Foreskin keratinocyte (primary cell): ENCODE measurements at places on chromosomes 2 and 18.

GRCh38 chr18:63155169-63155852 is 164.3 kb downstream of the BCL2 start:
- DNase-seq: peak; percentile 47

- DNase-seq: no peak
Observed at GRCh38 chr2:122163617-122164016, 408.2 kb downstream of the TSN start.

- no peak for DNase-seq
Observed at GRCh38 chr2:25276569-25277465, 64.9 kb downstream of the DNMT3A start.

GRCh38 chr18:71443706-71444480 is 1100.2 kb downstream of the CBLN2 start:
- DNase-seq: peak; percentile 1

DNA sequence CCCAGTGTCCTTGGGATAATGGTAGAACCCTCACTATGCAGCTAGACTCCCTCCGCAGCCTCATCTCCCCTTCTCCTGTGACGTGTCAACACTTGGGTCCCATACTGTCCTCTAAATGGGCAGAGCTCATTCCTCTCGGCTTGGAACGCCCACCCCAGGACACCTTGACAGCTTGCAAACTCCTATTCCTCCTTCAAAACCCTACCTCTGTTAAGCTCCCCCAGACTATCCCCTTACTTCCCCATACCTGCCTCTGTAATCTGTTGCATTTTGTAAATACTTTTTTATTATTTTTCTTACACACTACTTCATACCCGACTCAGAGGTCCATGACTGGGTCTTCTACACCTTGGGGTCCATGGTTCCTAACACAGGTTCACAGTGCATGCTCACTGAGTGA is 28.0 kb downstream of the STEAP3 start:
- DNase-seq: no peak

GRCh38 chr2:70005752-70006446 is 44.5 kb upstream of the ASPRV1 start:
- no peak for DNase-seq

GRCh38 chr2:190162851-190163250 is 100.3 kb upstream of the MSTN start:
- DNase-seq: no peak

DNA sequence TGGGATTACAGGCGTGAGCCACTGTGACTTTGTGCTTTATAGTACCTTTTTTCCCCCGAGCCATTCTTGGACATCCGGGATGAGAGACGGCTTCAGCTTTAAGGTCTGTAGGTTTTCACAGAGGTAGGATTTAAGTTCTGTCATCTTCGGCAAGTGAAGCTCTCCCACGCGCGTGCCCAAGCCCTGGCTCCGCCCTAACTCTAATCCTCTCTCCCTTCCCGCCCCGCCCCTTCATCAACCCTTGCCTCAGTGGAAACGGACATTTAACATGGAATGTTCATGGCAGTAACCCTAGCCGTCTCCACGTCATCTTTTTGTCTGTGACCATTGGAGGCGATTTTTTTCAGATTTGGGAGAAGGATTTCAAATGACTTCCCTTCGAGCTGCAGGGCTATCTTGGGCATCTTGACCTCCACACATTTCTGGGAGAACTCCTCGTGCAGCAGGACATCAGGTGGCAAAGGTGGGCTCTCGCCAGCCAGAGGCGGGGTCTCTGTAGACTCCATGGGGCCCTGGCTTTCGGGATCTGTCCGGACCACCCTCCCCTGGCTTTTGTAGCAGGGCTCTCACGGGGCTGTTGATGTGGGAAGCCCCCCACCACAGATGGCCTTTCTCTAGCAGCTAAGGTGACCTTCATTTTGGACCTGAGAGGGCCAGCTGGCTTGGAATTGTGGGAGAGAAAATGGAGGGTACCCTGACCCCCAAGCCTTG is 6.8 kb downstream of the COLEC11 start:
- no peak for DNase-seq

DNA sequence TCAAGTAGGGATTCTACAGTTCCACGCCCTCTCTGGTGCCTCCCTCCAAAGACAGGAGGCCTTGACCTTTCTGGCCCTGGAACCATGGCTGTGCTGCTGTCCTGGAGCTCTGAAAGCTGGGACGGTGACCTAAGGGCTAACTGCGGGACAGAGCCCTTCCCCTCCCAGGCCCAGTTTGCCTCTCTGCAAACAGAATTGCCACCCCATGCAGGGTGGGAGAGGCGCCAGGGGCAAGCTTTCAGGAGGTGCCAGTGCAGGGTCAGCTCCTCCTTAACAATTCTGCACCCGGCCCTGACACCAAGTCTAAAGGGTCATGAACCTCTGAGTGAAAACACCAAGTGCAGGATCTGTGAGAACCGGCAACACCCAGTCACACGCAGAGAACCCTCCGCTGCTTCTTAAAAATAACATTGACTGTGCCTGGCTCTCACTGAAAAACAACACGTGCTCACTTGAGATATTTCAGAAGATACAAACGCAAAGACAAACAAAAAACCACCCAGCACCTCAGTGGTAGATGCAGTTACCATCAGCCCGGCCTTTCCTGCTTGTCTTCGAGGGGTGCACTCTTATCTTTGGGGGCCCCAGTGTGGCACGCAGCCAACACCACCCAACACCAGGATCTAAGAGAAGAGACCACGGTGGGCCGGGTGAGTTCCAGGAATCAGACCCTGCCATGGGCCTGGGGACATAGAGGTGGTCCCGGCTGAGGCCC is 1.1 kb upstream of the SNED1 start:
- no peak for DNase-seq

- no peak for DNase-seq
Observed at GRCh38 chr18:80035997-80036396, 1.8 kb downstream of the RBFA start.
